ENCODE measurements at places on chromosomes 4 and X.

GRCh38 chrX:80266979-80267378, 153.3 kb upstream of the TENT5D start:
- DNase-seq: no peak

- no peak for DNase-seq
Measured at GRCh38 chr4:72205298-72205697, 173.5 kb downstream of the NPFFR2 start.

DNA sequence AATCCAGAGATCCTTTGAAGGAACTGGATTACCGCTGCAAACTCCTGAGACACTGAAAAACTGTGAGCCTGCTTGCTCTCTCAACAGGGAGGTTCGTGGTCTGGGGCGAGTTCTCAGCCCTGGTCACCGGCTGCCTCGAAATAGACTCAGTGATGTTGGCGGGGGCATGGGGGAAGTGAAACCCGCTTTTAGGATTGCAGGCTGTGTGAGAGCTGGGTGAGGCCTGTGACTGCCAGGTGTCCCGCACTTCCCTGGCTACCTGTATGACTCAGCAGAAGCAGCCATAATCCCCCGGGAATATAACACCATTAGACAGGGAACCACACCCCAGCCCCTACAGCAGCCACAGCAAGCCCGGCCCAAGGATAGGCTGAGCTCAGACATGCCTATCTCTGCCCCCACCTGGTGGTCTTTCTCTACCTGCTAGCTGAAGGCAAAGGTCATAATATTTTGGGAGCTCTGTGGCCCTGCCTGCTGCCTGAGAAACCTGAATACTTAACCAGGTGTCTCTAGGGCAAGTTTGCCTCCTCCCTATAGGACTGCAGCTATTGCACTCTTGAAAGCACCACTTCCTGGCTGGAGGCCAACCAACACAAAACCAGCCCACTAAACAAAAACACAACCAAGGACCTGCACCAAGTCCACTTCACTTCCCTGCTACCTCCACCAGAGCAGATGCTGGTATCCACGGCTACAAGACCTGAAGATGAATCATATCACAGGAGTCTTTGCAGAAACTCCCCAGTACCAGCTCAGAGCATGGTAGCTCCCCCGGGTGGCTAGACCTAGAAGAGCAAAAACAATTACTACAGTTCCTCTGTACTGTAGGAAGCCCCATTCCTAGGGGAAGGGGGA, 202.0 kb downstream of the RRAGB start:
- no peak for DNase-seq

DNA sequence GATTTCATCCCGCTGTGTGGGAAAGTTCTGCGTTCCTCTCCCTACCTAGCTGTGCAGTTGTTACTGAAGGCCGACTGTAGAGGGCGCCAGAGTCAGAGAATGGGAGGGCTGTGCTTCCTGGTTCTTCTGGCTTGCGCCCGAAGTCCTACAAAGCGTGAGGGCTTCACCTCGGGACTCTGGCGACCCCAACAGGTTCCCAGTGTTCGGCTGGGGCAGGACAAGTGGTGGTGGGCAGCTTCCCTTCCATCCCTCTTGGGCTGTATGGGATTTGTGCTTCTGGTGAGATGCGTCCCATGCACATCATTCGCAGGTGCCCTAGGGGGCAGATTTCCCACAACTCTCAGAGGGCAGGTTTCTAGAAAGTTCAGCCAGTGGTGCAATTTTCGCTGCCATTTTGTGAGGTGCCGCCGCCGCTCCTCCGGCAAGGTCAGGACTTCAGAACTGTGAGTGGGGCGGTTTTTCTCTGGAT, 27.3 kb downstream of the CT45A1 start:
- DNase-seq: peak; percentile 42

DNA sequence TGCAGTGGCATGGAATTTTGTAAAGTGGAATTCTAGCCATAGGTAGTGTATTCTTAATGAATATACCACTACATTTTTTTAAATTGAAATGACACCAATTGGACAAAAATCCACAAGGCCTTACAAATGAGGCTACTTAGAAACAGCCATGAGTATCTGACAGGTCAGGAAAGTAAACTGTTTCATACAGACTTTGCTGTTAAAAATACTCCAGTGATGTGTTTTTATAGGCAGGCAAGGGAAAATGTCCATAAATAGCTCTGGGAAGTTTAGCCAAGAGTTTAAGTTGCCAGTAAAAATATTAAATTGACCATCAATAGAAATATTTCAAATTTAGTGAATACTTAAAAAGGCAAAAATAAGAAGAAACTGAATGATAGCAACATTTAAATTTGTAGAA, 41.8 kb upstream of the PDLIM5 start:
- no peak for DNase-seq

DNA sequence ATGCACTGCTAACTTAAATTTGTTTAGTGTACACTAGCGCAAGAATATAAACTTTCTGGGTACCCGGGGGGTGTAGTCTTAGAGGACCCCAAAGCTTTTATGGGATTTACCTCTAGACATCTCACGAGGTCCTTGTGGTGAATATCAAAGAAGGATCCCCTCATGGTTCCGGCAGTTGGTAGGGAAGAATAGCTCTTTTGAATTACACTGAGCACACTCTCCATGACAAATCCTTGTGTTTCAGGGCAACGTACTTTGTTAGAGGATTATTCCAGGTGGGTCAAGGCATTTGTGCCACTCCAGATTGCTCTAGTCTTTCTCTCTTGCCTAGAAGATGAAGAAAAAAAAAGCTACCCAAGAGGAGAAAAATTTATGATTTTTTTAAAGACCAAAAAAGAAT, 387.6 kb downstream of the PDHA2 start:
- DNase-seq: no peak
